ENCODE measurements at places on chromosomes 13 and 19.

- no peak for DNase-seq
These were observed 65.9 kb downstream of the CHST8 start for GRCh38 chr19:33687481-33688170.

GRCh38 chr19:5580161-5580571 is 12.4 kb upstream of the TINCR start:
- no peak for DNase-seq

DNA sequence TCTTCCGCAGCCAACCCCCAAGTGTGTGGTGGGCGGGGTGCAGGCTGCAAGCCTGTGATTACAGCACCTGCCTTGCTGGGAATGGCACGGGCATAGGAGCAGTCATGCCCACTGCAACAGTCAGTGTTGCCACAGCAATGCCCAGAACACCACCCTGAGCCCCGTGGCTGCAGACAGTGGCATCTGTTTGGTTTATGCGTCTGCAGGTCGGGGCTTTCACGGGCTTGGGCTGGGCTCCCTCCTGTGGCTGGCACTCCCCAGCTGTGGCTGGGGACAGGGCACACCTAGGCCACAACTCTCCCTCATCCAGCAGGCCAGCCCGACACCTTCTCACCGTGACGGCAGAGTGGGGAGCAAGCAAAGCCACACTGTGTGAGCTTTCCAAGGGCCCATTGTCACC is 115.3 kb upstream of the C1QTNF9B start:
- DNase-seq: no peak

DNA sequence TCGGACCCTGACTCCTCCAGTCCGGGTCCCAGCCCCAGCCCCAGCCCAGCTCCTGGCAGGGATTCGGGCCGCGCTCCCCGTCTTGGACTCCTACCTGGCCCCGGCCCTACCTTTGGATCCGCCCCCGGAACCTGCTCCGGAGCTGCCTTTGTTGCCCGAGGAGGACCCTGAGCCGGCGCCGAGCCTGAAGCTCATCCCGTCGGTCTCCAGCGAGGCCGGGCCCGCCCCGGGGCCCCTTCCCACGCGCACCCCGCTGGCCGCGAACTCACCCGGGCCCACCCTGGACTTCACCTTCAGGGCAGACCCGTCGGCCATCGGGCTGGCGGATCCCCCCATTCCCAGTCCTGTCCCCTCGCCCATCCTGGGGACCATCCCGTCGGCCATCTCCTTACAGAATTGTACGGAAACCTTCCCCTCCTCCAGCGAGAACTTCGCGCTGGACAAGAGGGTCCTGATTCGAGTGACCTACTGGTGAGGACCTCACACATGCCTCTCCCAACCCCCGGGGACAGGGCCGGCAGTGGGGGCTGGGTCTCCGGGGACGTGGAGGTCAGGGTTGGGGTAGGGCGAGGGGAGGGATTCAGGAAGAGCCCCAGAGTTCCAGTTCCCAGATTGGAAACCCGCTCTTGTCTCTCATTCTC is 732 bp downstream of the SELENOV start:
- DNase-seq: no peak

DNA sequence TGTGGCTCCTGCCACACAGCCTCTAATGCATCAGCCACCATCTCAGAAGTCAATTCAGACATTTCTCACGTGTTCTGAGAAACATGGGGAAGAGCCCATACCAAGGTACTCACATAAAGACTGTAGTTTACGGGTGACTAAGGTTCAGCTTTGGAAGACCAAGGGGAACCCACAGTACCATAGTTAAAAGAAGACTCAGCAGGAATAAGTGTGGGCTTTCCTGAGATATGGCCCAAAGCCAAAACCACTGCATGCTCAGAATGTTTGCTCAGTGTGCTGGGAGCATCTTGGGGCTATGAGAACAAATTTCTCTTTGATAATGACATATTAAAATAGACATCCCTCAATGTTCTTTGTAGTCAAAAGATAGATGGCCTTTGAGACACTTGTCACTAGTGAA is 283.8 kb downstream of the DCT start:
- no peak for DNase-seq

DNA sequence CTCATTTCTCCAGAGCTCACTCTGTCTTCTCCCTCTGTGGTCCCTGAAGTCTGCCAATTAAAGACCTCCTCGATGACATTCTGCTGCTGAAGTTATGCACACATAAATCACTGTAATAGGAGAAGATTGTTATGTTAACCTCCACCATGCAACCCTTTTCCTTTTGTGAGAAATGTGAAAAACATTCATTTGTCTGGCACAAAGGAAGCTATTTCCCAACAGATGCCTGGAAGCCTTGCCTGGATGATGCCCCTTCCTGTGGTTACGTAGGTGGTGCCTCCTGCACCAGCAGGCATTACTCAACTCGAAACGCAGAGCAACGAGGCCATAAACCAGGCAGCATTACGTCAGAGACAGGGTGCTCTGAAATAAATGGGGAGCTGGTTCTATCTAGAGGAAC is 327.4 kb upstream of the ZNF507 start:
- DNase-seq: no peak

DNA sequence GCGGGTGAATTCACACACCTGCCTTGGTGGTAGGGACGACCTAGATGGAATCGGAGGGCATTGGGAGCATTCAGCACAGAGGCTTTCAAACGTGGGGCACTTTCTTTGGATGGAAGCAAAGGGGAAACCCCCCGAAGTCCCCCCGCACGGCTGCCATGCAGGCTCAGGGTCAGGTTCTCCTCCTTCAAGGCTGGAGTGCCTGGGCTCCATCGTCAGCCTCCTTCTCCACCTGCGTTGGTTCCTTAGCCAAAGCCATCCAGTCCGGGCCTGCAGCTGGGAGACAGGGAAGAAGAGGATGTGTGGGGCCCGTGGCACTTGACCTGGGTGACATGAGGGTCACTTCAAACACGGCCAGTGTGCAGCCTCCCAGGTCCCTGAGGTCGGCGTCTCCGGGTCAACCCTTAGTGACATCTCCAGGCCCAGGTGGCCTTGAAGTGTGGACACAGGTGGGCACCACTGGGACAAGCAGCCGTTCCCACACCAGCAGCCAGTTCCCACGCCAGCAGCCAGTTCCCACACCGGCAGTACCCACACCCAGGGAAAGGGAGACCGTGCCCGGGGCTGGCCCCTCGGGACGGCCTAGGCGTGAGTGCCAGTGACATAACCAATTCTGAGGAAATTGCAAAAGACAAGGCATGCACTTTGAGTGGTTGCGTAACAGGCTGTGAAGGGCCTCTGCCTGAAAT is 116.0 kb downstream of the SOX1 start:
- DNase-seq: no peak

DNA sequence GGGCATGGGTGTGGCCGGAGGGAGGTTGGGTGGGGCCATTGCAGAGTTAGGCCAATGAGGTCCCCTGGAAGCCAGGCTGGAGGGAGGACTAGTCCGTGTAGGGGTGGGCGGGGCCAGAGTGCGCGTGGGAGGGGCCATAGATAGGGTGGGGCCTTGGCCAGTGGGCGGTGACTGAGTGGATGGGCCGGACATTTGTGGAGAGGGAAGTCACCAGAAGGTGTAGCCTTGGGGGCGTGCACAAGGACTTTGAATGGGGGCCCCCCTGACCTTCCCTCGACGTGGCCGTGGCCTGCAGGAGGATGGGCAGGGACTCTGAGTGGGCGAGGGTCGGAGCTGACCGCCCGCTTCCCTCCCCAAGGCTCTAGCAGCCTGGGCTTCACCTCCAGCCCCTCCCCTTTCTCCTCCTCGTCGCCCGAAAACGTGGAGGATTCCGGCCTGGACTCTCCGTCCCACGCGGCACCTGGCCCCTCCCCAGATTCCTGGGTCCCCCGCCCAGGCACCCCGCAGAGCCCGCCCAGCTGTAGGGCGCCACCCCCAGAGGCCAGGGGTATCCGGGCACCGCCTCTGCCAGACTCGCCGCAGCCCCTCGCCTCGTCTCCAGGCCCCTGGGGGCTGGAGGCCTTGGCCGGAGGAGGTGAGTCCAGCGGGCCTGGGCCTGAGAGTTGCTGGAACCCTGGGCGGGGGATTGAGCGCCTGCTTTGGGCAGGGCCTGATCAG is 16.5 kb upstream of the B3GNT3 start:
- DNase-seq: no peak

GRCh38 chr13:80955501-80955900 is 614.6 kb upstream of the SPRY2 start:
- DNase-seq: no peak

DNA sequence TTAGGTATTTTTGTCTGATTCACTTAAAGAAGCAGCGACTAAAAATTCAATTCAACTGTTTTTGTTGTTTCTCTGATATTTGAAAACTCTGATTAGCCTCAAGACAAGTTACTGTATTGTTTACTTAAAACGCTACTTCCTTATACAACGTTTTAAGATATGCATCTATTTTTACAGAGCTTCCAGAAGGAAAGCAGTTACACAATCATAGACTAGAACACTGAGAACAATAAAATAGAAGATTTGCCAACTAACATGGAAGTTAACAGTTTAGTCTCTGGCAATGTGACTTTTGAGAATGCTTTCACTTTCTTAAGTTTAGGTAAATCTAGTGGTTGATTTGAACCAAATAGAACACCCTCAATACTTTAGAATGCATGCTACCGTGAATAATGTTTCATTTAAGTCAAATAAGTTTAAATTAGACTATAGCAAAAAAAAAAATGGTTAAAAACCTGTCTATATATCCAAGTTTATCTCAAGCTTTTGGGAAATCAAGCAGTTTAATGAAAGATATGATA is 614.8 kb downstream of the DACH1 start:
- no peak for DNase-seq

DNA sequence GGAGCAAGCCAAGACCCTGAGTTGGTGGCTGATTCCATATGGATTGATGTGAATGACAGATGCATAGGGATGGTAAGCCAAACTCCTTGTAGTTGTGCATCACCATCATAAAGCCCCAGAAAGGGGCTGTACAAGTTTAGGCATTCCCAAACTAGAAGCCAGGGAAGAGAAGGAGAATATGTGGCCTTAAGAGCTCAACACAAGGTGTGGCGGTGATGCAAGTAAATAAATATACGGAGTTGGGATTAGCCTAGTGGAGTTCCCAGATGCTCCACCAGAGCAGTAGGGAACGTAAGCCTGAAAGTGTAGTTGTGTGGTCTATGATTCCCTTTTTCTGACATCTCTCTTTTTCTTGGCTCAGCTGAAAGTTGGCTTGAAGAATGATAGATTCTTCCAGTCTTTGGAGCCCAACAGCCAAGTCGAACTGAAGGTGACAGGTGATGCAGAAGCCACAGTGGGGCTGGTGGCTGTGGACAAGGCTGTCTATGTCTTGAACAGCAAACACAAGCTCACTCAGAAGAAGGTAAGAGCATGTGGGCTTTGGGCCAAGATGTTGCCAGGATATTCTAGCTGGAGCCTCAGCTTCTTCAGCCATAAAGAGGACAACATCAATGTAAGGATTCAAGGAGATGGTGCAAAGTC is 30.1 kb downstream of the RDH8 start:
- DNase-seq: no peak

DNA sequence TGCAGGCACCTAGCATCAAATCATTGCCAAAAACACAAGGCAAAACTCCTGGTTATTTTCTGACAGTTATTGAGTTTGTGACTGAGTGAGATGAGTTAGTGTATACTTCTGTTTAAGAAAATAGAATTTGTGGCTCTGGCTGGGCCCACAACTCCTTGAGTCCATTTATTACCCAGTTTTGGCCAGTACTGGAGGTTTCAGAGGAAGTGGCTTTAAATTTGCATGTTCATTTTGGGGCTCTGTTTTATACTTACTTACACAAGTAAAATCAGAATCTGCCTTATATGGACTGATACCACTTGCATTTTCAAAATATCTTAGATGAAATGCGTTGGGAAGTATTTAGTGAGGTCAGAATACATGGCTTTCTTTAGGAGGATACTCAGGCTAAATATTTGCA is 29.0 kb downstream of the TNFSF11 start:
- no peak for DNase-seq

GRCh38 chr13:59774491-59774971 is 389.2 kb downstream of the DIAPH3 start:
- no peak for DNase-seq

DNA sequence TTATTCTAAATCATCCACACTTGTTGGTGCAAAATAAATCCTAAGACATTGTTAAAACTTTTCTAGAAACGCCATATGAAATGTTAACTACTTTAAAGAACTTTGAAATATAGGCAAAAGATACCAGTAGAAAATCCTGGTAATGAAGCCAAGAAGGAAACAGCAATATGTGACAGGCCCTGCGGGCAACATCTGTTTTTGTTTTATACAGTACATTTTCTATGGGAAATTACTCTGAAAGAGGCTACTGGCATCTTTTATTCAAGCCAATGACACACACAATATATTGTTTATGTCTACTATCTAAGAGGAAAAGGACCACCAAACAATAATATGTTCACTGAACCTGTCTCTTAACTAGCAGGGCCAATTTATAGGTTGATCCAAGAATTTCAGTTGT is 829.7 kb downstream of the PCDH17 start:
- DNase-seq: no peak

- DNase-seq: no peak
These were observed 31.1 kb downstream of the ZC3H4 start for GRCh38 chr19:47082493-47082892.

- no peak for DNase-seq
These were observed 1.8 kb downstream of the APOC4 start for GRCh38 chr19:44943801-44944249.

DNA sequence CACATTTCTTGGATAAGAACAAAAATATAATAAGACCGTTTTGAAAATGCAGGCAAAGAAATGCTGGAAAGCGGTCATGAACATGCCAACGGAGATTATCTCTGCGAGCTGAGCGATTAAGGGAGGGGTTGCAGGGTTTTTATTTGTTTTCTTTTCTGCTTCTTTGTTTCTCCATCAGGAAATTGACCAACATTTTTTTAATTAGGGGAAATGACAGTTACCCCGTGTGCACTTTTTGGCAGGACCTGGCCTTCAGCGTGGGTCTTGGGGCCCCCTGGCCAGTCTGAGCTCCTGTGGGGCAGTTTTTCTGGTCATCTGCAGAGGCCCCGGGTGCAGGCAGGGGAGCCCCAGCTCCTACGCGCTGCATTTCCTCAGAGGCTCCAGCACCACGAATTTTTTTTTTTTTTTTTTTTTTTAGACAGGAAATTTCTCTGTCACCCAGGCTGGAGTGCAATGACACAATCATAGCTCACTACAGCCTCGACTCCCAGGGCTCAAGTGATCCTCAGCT is 31.3 kb upstream of the HOMER3 start:
- DNase-seq: no peak

- DNase-seq: no peak
These were observed at the start of gene NEK5 for GRCh38 chr13:52128714-52129700. Gene NEK5, minus strand, starts transcription at chr13:52129073. Its CDS starts 1,591 bp downstream, at chr13:52127482.

DNA sequence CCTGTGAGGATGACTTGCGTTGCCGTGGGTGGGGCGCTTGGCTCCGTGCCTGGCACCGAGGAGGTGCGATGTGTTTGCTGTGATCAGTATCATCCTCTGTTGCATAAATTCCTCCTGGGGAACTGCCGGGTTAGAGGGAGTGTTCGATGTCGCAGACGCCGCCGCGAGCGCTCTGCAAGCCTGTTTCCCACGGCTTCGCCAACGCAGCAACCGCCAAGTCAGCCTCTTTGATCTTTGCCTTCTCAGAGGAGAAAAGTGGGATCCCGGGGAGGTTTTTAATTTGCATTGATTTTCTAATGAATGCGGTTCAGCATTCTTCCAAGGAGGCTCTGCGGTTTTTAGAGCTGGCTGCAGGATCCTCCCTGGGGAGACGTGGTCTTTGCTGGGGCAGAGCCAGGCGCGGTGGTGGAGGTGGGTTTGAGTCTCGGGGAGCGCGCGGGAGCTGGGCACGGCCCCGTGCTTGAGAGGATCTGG is 7.6 kb downstream of the GPR32 start:
- no peak for DNase-seq

GRCh38 chr19:51448411-51449016 is 9.7 kb downstream of the SIGLEC8 start:
- no peak for DNase-seq

Measured in cortex of kidney (tissue), 1 donor.